ENCODE measurements at places on chromosomes 2 and 18.

GRCh38 chr2:217396165-217396564 is 536.3 kb upstream of the TNP1 start:
- no peak for DNase-seq

GRCh38 chr2:156215656-156216055 is 116.9 kb downstream of the NR4A2 start:
- DNase-seq, result no peak

DNA sequence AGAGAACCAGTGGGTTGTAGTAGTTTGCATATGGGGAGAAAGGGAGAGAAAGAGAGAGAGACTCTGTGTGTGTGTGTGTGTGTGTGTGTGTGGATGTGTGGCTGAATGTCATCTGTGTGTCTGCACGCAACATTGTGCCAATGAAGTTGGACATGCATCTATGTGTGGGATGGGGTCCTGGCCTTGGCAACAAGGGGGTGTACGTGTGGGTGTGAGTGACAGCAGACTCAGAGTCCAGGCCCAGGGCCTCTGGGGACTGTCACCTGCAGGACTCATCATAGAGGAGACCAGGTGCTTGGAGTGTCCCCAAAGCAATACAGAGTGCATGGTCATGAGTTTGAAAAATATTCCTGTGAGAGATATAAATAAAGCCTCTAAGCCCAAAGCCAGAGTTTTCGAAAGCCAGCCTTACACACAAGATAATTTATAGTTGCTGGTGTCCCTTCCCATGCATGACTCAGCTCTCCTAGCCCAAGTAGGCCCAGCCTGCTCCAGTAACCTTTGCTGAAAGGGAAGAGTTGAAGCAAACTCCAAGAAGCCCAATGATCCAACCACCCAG is 59.9 kb downstream of the TNP1 start:
- no peak for DNase-seq

GRCh38 chr2:6475155-6475940 is 390.4 kb downstream of the CMPK2 start:
- DNase-seq, result no peak

DNA sequence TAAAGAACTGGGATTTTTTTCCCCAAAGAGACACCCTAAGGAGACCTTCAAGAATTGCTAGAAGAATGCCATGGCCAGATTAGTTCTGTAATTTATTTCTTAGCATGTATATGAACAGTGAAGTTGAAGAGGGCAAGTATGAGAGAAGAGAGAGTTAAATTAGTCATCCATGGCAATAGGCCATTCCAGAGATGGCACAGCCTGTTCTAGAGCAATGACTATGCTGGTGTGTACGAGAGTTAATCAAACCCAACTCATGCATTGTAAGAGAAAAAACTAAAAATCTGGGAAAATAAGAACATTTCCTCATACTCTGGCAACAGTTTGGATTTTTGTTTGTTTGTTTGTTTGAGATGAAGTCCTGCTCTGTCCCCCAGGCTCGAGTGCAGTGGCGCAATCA is 112.1 kb upstream of the PIK3C3 start:
- DNase-seq, result no peak

GRCh38 chr2:168210895-168211570 is 36.4 kb downstream of the STK39 start:
- DNase-seq, result no peak
